ENCODE measurements at places on chromosomes 5 and 9.

DNA sequence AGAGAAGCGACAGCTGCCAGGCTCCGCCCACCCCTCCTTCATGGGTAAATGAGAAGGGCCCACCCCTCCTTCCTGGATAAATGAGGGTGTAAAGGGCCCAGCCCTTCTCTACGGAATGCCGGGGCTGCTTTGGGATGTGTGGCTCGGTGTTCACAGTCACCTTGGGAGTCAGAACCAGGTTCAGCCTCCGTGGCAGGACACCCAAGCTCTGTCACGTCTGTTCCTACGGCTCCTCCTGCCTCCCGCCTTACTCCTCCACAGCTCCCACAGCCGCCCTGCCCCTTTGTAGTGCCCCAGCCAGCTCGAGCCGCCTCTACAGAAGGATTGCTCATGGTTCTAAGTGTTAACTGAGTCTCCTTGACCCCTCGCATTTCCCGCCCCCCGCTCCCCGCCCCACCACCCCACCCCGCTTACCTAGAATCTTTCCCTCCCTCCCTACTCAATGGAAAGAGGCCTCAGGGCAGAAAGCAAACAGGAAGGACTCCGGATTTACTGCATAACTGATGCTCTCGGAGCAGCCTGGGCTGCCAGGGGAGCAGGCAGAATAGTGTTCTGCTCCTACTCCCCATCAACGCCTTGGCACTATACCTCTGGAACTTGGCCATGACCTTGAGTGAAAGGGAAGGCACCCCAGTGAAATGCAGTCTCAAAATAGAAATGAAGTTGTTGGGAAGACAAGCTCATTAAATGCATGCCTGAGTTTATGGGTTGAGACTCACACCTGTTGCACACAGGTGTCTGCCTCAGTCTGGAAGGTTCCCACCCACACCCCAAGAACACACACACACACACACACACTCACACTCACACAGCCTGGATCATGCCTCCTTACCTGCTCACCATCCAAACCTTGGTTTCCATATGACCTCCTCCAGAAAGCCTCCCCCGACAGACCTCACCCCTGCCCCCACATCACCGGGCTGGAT lies 59.6 kb downstream of the NEURL1B start:
- DNase-seq = no peak

DNA sequence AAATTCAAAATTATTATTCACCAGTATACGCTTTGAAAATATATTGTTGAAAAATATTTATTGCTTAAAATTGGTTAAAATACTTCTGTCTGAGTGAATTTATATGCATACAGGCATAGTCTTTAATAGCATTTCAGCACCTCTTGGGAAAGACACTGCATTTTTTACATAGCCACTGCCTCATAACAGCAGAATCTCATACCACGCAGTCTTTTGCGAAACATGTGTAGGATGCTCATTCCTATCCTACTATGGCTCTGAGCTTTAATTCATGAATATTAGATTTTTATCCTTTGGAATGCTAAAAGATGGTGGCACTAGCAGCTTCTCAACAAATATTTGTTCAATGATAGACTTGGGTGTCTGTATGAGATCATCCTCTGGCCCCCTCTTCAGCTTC lies 94.0 kb upstream of the SH3GL2 start:
- DNase-seq = no peak

- DNase-seq = no peak
Measured at GRCh38 chr9:99419070-99419469, 197.0 kb downstream of the SEC61B start.

DNA sequence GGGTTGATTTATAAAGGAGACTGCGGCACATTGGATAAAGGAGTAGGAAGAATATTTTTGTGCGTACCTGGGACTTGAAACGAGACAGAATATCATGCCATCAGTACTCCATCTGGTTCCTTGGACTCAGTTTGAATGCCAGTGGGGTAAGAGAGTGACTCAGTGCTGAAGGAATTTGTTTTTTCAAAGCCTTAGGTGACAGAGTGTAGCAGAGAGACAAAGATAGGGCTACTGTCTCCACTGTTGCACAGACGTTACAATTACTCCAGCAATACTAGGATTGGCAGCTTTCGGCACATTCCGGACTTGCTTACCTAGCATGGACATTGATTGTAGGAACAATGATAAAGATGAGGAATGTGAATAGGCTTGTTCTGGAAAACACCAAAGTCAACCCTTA lies 250.7 kb downstream of the KCTD16 start:
- DNase-seq = no peak

DNA sequence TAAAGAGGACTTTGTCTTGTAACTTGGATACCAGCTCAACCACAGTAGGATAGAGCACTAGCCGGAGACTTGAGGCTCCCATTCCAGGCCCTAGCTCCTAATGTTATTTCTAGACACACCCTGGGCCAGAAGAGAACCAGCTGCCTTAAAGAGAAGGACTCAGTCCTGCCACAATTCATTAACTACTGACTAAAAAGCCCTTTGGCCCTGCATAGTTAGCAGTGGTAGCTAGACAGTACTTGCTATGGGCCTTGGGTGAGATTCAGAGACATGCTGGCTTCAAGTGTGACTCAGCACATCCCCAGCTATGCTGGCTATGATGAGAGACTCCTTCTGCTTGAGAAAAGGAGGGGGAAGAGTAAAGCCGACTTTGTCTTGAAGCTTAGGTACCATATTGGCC lies 47.3 kb downstream of the TMEM167A start:
- DNase-seq = no peak

DNA sequence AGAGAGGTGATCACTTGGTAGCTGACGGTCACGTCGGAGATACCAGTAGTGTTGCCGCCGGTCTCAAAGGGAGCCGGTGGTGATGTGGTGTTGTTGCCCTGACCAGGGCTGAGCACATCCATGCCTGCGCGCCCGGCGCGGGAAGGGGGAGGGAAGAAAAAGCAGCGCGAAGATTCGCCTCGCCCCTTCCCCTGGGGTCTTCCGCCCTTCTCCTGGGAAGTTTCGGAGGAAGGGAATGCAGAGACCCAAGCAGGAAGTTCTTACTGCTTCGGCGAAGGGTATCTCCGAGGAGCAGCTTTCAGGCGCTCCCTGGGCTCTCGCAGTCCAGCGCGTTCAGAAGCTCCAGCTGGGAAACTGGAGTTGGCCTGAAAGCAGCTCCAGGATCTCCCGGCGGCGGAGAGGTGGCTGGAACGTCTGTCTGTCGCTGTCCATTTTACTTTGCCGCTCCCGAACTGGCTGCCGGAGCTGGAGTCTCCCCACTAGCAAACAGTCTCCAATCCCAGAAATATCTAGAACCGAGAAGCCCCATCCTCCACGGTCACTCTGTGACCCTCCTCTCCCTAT lies 565 bp downstream of the HTR1A start:
- DNase-seq = no peak

DNA sequence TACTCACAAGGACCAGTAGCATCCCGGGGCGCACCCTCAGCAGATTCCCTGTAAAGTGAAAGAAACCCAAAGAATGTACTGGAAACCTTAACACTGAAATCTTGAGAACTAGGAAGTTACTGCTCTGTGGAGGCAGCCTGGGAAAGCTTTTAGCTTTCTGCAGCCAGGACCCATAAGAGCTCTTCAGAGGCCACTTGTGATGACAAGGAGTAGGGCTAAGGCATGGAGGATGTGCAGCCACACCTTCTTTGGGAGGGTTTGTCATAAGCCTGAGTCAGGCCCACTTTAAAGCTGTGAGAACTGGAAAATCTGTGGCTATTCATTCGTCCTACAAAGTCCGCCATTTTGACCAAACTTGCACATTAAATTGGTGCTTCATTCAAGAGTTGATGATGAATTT lies 291.1 kb upstream of the TLE4 start:
- no peak for DNase-seq

GRCh38 chr5:74322191-74322590 lies 318.3 kb downstream of the ENC1 start:
- no peak for DNase-seq

GRCh38 chr9:112006361-112007020 lies 109.9 kb downstream of the UGCG start:
- no peak for DNase-seq

DNA sequence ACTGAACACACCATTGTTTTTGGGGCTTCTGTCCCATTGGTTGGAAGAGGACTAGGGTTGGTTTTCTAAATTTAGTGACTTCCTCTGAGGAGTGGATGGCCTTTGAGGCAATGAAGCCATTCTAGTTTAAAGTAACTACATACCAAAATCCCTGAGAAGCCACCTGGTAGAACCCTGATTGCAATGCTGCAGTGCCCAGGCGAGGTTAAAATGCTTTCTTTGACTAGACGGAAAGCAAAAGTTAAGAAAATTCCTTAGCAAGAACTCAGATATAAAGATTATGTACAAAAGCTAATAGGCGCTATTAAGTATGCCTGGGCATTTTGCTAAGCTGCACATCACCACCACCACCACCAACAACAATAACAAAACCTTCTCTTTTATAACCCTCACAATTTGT lies 20.6 kb downstream of the GLRX start:
- DNase-seq = no peak

GRCh38 chr5:78691084-78691960 lies 42.8 kb upstream of the LHFPL2 start:
- DNase-seq = no peak

DNA sequence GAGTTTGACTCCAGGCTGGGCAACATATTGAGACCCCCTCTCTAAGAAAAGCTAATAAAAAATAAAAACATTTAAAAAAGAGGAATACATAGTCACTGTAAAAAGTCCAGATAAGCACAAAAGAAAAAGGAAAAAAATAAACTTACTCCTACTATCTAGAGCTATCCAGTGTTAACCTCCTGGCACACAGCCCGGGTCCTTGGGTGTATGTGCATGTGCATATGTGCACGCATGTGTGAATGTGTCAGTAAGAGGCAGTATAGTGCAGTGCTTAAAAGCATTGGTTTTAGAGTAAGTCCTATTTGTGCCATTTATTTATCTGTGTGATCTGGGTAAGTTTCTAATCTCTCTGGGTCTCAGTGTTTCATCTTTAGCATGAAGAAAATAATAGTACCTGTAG lies 26.7 kb downstream of the FAM219A start:
- no peak for DNase-seq
